ENCODE measurements at places on chromosomes 4 and X.

DNA sequence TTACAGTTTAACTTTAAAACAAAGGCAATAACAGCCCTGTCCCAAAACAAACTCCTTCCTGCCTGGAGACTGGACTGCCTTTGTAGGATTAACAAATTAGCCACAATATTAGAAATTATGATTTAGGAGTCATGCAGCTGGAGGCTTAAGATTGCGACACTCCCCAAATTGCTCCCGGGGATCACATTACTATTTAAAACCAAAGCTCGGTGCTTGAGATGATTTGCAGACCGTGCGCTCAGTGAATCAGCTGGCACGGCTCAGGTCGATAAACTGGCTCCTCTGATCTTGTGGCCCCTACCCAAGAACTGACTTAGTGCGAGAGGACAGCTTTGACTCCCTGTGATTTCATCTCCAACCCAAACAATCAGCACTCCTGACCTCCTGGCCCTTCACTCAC, 829.3 kb downstream of the NLGN4X start:
- DNase-seq = no peak

- DNase-seq = no peak
Measured at GRCh38 chr4:122798101-122798500, 28.5 kb upstream of the FGF2 start.

DNA sequence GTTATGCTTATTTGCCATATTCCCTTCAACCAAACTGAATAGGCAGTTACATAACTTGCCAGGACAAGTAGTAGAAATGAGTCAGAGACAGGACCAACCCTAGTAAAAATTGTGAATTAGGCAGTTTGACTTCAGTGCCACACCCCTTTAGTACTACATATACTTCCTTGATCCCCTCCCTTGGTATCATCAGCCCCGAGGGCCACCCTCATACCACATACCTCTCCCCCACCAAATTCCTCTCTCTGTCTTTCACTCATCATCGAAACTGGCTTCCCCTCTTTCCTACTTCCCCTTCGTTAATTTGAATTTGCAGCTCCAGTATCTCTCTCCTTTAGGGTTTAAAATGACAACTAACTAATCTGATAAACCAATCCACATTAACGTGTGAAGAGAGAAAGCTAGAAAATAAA, 7.9 kb upstream of the PTPN13 start:
- DNase-seq = no peak

DNA sequence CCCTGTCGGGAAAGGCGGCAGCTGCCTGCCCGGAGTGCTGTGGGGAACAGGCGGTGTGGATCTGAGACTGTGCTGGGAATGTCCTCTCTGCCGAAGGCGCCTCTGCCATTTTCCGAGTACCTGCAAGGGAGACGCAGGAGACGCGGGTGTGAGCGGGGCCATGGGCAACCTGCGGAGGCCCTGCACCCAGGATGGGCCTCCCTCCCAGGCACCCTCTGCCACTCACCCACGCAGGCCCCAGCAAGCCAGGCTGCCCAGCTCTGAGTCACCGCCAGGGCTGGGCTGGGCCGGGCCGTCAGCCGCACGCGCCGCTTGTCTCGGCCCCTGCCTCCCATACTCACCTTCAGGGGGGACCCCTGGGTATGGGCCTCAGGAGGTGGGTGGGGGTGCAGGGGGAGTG, 3.5 kb upstream of the FGFR3 start:
- DNase-seq = no peak

GRCh38 chr4:56058555-56058954, 109.8 kb downstream of the CEP135 start:
- no peak for DNase-seq

GRCh38 chr4:113384600-113384999, 335.1 kb downstream of the ANK2 start:
- DNase-seq = no peak

- no peak for DNase-seq
Measured at GRCh38 chr4:145804116-145804515, 124.2 kb downstream of the C4orf51 start.

GRCh38 chr4:26459756-26460530, 30.3 kb downstream of the CCKAR start:
- no peak for DNase-seq

DNA sequence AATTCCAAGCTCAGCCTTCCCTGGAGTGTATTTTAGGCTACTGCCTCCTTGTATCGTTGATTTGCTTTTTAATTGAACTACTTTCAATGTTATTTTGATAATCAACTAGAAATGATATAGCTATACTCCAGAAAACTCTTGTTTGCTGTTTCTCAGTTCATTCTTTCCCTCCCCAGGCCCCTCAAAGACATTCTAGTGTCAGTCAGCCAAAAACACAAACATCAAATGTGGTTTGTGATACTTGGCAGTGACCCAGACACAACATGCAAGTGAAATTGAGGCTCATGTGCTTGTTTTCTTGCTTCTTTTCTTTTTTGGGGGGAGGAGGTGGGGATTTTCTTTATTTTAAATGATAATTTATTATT, 7.6 kb downstream of the FAT4 start:
- DNase-seq = no peak

DNA sequence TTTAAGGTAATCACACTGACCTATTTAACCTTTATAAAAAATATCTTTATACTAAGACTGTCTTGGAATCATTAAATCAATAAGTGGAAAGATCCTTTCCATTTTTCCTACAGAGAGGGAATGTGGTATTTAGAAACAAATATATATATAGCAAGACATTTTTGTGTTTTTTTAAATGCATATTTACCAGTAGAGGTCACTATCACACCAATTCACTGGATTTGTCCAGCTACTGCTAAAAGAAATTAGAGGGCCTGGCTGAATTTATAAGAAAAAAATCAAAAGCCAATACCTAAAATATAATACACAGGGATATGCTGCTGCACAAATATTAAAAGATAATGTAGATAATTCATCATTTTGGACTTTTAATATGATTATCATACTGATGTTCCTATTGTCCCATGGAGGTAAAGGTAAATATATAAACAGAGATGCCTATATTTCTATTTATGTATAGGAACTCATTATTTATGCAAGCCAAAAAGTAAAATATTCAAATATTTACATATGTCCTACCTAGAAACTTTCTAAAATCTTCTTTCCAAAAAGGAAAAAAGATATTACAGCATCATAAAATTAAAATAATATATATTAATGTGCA, 69.5 kb downstream of the PDE5A start:
- DNase-seq = no peak

DNA sequence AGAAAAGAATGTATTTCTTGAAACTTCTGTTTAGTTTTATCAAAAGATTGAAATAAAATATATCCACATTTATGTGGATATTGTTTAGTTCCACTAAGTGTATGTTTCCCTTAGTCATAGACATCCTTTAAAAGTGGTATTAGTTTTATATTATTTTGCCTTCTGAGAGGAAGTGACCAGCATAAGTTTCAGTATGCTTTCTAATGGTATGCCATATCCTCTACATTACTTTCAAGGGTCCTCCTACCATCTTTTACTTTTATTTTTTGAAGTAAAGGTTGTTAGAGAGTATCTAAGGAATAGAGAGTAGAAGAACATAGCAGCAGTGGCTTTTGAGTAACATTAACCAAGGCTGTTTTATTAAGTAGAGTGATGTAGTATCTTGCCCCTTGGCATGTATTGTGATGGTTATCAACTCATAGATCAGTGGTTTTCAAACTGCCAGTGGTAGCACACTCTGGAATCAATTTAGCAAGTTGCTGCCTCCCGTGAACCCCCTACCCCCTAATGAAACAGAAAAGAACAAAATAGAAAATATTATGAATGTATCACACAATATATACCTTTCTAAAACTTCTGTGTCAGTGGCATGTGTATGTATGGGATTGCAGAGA, 44.8 kb downstream of the RBPJ start:
- no peak for DNase-seq

DNA sequence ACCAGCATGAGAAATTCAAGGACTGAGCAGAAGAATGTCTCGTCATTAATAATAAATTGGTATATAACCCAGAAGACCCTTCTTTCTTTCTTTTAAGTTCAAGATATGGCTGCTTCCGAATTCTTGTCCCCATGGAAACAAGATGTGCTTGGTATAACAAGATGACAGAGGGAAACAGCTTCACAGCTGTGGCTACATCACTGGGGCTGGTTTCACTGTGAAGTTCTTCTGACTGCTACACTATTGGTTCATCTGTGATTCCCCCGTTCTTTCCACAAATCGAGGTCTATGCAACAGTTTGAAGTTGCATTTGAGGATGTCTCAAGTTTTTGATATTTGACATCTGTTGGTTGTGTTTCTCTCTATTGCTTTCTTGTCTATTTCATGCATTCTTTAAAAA, 12.3 kb upstream of the DTHD1 start:
- DNase-seq = peak; percentile 6

GRCh38 chrX:71217298-71217697, 5.7 kb upstream of the GJB1 start:
- DNase-seq = no peak

GRCh38 chr4:83837614-83838308, 301.9 kb downstream of the GPAT3 start:
- DNase-seq = no peak

GRCh38 chr4:163562496-163562895, 68.0 kb downstream of the TMA16 start:
- no peak for DNase-seq

DNA sequence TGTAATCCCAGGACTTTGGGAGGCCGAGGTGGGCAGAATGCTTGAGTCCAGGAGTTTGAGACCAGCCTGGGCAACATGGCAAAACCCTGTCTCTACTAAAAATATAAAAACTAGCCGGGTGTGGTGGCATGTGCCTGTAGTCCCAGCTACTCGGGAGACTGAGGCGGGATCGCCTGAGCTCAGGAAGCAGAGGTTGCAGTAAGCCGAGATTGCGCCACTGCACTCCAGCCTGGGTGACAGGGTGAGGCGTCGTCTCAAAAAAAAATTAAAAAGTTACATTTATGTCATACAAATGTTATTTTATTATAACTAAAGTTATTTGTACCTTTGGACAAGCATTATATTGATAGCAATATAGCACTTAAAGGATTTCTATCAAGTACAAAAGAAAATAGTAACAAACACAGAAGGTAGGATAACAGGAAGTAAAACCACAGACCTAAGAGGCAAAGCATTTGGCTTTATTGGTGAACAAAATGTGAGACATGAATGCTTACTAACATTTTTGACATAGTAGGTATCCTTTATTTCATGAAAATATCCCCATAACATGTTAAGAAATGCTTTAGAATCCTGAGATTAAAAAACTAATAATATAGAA, 51.5 kb downstream of the TMEM165 start:
- DNase-seq = no peak

DNA sequence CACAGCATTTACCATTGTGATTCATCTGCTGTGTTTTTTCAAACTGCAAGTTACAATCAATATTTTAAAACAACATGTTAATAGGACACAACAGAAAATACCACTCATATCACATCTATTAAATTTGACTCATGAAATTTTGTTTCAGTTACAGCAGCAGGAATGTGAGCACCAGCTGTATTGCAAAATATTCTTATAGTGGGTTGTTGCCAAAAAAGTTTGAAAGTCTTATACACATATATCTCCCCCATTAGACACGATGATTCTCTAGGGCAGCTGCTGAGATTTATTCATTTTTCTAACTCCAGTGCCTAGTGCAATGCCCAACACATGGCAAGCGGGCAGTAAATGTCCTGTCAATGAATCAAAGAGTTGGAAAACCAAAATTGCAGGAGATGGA, 26.6 kb upstream of the NKX3-2 start:
- DNase-seq = no peak

DNA sequence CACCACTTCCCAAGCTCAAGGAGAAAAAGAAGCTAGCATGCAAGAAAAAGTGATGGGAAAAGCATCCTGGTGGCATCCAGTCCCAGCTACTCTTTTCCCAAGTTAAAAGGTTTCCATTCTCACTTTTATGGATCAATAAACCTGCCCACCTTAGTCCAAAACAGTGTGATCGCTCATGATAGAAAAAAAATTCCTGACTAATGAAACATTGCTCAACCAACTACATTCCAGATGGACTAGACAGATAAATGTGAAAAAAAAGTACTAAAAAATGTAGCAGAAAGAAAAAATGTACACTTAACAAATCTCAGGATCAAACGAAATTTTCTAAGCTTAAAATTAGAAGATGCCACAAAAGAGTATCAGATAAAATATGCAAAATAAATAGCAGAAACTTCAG, 312.2 kb downstream of the TMA16 start:
- DNase-seq = no peak

DNA sequence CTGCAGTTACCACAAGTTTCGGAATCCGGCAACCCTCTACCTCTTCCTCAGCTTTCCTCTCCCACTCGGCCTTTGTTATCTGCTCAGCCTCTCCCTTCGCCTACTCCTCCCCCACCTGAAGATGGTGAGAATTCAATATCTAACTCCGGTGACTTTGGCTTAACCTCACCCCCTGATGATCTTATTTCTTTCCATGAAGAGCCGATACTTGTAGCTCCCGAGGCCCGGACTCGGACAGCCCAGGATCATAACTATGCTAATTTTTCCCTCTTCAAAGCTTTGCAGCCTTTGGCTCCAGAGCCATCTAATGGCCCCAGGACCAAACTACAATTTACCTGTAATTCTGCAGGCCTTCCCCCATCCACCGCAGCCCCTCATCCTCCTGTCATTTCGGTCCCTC, 32.0 kb upstream of the MGST2 start:
- DNase-seq = peak; percentile 34

DNA sequence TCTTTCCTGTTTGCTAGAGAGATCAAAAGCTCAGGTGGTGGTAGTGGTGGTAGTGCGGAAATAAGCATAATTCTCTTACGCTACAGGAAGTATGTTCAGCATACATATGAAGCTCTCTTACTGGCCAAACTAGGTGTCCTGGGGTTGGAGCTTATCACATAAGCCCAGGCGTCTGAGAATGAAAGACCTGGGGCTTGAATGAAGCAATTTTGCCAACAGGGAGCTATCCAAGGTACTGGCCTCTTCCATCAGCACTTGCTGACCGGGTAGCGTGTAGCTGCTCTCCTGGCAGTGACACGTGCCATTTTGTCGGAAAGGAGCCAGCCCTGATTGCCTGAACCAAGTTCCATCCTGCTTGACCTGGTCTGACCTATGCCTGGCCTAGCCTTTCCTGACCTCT, 65.9 kb upstream of the HPF1 start:
- peak; percentile 65 for DNase-seq

DNA sequence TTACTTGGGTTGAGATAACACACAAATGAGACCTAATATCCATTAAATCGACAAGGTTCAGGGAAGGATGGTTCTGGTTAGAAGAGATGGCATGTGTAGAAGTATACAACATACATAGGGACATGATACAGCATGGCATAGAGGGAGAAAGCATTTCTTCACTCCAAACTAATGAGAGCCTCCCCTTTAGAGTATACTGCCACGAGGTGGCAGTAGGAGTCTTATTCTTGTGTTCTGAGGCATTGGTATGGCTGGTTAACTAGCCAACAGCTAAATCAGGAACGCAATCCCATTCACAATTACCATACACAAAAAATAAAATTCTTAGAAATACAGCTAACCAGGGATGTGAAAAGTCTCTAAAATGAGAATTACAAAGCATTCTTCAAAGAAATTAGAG, 29.1 kb upstream of the TRO start:
- peak; percentile 23 for DNase-seq

- no peak for DNase-seq
Measured at GRCh38 chrX:25001808-25002660, 13.7 kb downstream of the ARX start.
